Caco-2 (cell line): ENCODE measurements at places on chromosomes 5 and 9.
A peak's percentile ranks its signal among the peaks of the same experiment; 100 is the strongest.

DNA sequence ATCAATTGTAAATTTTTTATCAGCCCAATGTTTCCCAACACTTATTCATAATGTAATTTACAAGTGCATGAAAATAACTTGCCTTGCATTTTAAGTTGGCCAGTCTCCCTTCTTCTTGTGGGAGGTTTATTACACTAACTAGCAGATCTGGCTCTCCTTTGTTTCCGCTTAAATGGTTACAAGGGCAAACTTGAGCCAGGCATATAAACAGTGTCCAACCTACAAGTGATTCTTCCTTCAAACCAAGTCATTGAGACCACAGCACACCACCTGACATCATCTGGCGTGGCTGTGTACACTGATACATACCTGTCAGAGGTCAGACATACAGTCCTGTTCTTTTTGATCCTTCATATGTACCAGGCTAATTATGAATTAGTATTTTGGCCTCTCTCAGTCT, 80.1 kb downstream of the ALDH1A1 start:
- DNase-seq: no peak

GRCh38 chr5:458547-459353, 15.8 kb downstream of the EXOC3 start:
- DNase-seq: peak; percentile 35

- DNase-seq: no peak
Measured at GRCh38 chr5:6623941-6624340, 8.9 kb downstream of the NSUN2 start.

DNA sequence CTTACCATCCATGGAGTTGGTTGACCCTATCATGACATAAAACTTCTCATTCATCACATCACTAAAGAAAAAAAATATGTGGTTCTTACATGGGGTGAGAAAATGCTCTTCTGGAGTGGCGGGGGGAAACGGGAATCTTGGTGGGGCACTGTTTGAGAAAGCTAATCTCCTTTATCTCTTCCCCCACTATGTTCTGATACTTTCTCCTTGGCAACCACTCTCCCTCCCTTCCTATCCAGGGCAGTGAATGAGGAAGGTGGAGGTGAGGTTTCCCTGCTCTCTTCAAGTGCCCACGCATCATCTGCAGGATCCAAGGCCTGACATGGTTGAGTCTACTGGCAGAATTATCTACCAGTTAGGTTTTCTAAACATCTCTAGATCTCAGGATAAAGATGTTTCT, 220.8 kb upstream of the TBCA start:
- DNase-seq: no peak

GRCh38 chr5:178327931-178328711, 95.5 kb upstream of the PHYKPL start:
- no peak for DNase-seq

DNA sequence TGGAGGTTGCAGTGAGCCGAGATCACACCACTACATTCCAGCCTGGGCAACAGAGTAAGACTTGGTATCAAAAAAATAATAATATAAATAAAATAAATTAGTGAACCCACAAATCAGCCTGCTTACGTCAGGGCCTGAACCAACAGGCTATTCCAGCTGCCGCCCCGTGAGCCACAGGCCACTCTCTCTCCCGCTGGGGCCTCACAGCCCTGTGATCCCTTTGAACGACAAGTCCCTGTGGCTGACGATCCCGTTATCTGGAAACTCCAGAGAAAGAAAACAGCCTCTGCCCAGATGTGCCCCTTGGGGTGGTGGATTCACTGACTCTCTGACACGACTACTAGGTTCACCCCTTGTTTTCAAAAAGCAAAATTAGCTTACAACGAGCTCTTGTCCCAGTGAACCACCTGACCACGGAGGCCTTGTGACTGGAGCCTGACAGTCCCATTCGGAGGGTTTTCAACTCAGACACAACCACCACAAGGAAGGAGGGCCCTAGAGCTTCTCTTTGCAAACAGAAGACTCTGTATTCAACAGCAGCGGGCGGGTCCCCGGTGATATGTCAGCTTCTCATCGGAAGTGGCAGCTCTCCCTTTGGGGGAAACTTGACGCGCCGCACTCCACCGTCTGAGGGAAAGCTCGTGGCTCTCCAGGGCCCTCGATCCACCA, 4.4 kb upstream of the DIPK1B start:
- DNase-seq: no peak

GRCh38 chr5:43096916-43097315, 23.8 kb upstream of the ZNF131 start:
- no peak for DNase-seq

DNA sequence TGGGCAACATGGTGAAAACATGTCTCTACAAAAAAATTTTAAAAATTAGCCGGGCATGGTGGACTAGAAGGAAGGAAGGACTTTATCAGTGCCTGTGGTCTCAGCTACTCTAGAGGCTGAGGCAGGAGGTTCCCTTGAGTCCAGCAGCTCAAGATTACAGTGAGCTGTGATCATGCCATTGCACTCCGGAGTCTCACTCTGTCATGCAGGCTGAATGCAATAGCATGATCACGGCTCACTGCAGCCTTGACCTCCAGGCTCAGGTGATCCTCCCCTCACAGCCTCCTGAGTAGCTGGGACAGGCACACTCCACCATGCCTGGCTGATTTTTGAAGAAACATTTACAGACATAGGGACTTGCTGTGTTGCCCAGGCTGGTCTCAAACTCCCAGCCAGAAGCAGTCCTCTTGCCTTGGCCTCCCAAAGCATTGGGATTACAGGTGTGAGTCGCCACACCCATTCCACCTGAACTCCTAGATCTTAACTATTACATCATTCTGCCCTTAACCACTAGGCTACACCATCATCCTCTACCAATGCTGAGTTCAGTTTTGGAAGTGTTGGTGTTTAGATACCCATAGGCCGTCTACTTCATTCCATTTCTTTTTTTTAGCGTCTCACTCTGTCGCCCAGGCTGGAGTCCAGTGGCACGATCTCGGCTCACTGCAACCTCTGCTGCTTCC, 2.0 kb upstream of the URM1 start:
- no peak for DNase-seq

GRCh38 chr9:137441289-137441934, at the start of gene ENTPD8:
Gene ENTPD8, minus strand, starts transcription at chr9:137441357. Its CDS starts 3,072 bp downstream, at chr9:137438285.
- DNase-seq: peak; percentile 99

DNA sequence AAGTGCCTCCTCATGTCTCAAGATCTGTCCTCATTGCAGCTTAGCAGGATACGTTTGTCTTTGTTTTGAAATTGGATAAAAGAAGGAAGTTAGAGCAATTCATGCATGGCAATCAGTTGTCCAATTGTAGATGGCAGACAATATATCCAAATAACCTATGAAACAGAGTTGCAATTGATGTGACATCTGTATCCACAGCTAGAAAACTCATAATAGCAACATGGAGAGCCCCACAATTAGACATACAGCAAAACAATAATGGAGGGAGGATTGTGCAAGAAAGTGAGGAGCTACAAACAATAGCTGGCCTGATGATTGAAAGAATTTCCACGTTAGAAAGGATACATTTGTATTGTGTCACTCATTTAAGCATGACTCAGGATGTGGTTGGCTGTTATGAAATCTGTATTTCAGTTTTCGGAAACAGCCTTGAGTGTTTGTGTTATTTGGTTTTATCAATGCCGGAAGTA, 132.0 kb downstream of the FAM174A start:
- DNase-seq: no peak

DNA sequence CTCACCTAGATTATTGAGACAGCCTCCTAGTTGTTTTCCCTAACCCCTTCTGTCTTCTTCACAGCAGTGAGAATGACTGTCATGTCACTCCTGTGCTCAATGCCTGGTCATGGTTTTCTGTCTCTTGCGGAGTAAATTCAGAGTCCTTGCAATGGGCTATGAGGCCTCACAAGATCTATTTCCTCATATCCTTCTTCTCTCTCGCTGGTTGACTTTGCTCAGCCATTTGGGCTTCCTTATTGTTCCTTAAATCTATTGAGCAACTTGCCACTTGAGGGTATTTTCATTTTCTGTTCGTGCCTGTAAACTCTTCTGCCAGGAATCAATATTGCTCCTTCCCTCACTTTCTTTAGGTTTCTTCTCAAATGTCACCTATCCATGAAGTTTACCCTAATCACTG, 9.0 kb downstream of the PPP3R2 start:
- DNase-seq: no peak

DNA sequence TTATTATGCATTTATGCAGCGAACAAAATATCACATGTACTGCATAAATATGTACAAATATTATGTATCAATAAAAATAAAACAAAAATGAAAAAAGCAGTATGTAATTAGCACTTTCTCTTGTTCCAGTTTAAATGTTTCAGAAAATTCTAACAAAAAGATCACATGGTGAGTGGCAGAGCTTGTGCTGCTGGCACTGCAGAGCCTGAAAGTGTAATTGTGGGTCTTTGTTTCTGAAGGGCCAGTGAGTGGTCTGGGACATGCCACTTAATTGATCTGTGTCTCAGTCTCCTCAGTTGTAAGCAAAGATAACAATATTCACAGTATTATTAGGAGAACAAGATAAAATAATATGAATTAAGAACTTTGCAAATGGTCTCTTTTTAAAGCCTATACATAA, 39.5 kb upstream of the RAI14 start:
- DNase-seq: no peak

DNA sequence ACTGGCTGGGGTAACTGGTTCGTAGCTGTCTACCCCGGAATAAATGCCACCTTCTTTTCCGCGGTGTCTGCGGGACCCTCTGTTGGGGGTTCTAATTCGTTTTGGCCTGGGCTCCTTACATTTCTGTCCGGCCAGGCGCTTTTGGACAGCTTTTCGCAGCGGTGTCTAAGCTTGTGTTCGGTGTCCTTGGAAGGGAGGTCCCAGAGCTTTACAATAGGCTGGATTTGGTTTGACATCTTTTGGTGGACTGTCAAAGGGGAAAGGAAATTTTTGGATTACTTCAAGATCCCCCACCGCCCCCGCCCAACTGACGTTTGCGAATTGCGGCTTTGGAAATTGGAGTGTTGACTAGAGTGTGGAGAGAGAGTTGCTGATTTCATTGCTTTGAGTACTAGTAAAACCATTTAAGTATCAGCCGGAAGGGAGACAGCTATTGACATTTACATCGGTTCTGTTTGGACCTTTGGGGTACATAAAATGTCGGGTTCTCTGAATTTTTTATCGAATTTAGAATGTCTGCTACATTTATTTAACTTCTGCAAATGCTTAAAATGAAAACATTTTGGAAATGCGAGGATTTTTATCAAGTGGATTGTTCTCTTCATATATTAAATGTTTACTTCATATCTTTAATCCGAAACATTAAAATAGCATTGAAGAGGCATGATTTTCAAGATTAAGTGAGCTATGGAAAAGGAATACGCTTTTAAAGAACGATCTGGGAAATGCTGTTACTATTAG, 4.7 kb upstream of the PURA start:
- peak; percentile 9 for DNase-seq

DNA sequence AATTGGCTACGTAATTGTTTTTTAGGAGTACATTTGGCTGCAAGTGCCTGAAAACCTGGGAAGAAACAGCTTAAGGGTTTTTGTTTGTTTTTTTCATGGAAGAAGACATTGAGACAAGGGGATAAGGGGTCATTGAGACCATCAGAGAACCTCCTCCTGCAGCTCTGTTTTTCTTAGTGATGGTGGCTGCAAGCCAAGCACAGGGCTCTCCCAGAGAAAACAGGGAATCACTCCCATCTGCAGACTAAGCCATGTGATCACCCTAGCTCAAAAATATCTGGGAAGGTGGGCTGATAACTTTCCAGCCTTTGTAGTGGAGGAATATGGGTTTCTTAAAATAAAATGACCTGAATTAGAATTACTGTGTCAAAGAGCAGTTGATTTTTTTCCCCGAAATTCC, 25.1 kb downstream of the PALM2AKAP2 start:
- no peak for DNase-seq
